SK-MEL-5 (cell line): ENCODE measurements at places on chromosomes 11 and 22. TPM values are rescaled to one million over a fixed set of nuclear protein-coding genes. Genes with fewer than 3 reads are reported as not detected.

P2RX3 gene
- total RNA-seq = not detected in 2 replicates

CSF2RB gene
- total RNA-seq = not detected in 2 replicates

ALDH3B1 gene
- 2.4 and 3.5 TPM in 2 replicates for total RNA-seq

CCDC85B gene
- 22.2 and 23.7 TPM in 2 replicates for total RNA-seq

KLHDC7B gene
- total RNA-seq = 0.11 TPM in 1 of 2 replicates, not detected in the other

OR10A2 gene
- not detected in 2 replicates for total RNA-seq

CARNS1 gene
- not detected in 2 replicates for total RNA-seq

TBX1 gene
- total RNA-seq = 0.08 TPM in 1 of 2 replicates, not detected in the other

MEI1 gene
- total RNA-seq = 0.13 TPM in 1 of 2 replicates, not detected in the other

CNTF gene
- total RNA-seq = 1.2 and 2.1 TPM in 2 replicates

AGBL2 gene
- 1.5 and 4.3 TPM in 2 replicates for total RNA-seq

ADSL gene
- total RNA-seq = 308 and 320 TPM in 2 replicates

GALR3 gene
- not detected in 2 replicates for total RNA-seq

POU2AF3 gene
- total RNA-seq = not detected in 2 replicates

SYT8 gene
- total RNA-seq = not detected in 2 replicates

RTN4RL2 gene
- 0.29 and 1.1 TPM in 2 replicates for total RNA-seq

ALDH3B2 gene
- 0.72 and 1.4 TPM in 2 replicates for total RNA-seq

THY1 gene
- total RNA-seq = 0.32 and 0.88 TPM in 2 replicates

BCO2 gene
- 0.37 and 1.4 TPM in 2 replicates for total RNA-seq

IL18 gene
- total RNA-seq = 0.71 and 1.3 TPM in 2 replicates

ADM2 gene
- total RNA-seq = 1.1 and 2.4 TPM in 2 replicates

RAG2 gene
- total RNA-seq = not detected in 2 replicates

PHLDA2 gene
- total RNA-seq = 11.1 and 13.1 TPM in 2 replicates

PATE4 gene
- not detected in 2 replicates for total RNA-seq

ACRV1 gene
- total RNA-seq = not detected in 2 replicates

RFPL2 gene
- total RNA-seq = 4.1 and 5.3 TPM in 2 replicates

SLC22A9 gene
- not detected in 2 replicates for total RNA-seq

KIF18A gene
- total RNA-seq = 15.3 and 16.1 TPM in 2 replicates

MPPED2 gene
- 2.6 and 3.7 TPM in 2 replicates for total RNA-seq

CHADL gene
- 0.13 and 0.56 TPM in 2 replicates for total RNA-seq

CASP5 gene
- total RNA-seq = not detected in 2 replicates

MMP12 gene
- total RNA-seq = not detected in 2 replicates

NPTXR gene
- total RNA-seq = 2.0 and 2.4 TPM in 2 replicates

NUMA1 gene
- 118 and 144 TPM in 2 replicates for total RNA-seq

TSSK2 gene
- not detected in 2 replicates for total RNA-seq

TIGD3 gene
- total RNA-seq = 0.88 and 1.0 TPM in 2 replicates

APOL6 gene
- total RNA-seq = 12.9 and 13.7 TPM in 2 replicates

INS gene
- total RNA-seq = not detected in 2 replicates
